Astrocyte of the spinal cord (primary cell): ENCODE measurements at places on chromosomes 13 and 19.

- no peak for DNase-seq
Measured at GRCh38 chr13:80345771-80346510, 5.0 kb upstream of the SPRY2 start.

GRCh38 chr19:19584356-19584755 is 34.1 kb downstream of the PBX4 start:
- no peak for DNase-seq

DNA sequence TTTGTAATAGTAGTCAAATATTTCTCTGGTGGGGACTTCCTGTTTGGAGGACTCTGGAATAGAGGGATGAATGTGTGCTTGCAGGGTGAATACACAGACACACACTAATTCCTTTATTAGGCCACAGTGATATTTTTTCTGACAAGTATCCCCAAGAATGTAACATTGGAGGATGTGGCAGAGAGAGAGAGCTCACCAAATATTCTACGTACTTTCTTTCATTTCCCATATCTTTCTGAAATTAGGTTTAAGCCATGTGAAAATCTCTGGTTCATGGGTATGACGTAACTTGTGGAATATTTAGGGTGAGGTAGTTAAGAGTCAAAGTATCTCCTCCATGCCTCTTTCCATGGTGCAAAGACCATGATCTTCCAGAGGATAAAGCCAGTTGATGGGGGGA is 463.4 kb downstream of the DIAPH3 start:
- peak; percentile 29 for DNase-seq

- DNase-seq = no peak
Measured at GRCh38 chr19:28542394-28543243, 670.3 kb downstream of the UQCRFS1 start.

GRCh38 chr19:11423164-11423790 is 4.2 kb upstream of the RGL3 start:
- no peak for DNase-seq

DNA sequence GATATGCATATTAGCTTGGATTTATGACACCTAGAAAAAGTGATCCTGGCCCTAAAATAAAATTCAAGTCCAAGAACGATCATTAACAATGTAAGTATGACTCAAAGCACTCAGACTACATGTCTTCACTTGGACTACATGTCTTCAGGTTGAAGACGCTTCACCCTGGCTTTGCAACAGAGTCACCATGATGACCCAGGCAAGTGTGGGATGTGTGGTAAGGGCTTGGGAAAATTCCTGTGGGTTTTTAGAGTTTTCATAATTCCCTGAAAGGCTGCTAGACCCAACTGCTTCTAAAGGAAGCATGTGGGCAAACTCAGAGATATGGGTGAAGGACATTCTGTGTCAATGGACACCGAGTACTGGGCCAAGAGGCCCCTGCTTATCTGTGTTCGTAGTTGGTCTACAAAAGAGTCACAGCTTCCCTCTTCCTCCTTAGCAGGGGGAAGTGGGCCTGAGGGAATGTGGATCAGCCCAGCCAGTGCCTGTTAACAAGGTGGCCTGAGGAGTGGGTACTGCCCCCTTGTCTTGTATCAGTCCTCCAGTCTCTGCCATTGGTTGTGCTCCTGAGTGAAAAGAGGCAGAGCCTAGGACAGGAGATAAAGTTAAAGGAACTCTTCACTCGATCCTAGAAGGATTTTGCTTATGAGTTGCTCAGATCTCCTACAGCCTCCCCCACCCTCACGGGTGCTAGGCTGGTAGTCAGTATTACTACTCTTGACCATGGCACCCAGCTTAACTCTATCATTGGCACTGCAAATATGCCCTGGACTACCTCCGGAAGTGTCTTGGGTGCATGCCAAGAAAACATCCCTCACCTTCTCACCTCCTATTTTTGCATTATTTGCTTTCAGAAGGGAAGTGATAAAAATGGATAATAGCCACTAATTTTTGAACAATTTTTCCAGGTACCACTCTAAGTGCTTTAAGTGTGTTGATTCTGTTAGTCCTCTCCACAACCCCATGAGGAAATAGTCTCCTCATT is 406.3 kb downstream of the COG6 start:
- DNase-seq = no peak

DNA sequence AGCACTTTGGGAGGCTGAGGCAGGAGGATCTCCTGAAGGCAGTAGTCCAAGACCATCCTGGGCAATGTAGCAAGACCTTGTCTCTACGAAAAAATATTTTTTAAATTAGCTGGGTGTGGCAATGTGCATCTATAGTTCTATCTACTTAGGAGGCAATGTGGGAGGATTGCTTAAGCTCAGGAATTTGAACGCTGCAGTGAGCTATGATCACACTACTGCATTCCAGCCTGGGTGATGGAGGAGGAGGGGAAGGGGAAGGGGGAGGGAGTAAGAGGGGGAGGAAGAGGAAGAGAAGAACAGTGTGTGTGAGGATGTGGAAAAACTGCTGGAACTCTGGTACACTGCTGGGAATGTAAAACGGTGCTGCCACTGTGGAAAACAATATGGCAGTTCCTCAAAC is 9.2 kb upstream of the CLIP3 start:
- DNase-seq = peak; percentile 43

- DNase-seq = no peak
Measured at GRCh38 chr13:32033744-32034143, 2.2 kb downstream of the FRY start.

DNA sequence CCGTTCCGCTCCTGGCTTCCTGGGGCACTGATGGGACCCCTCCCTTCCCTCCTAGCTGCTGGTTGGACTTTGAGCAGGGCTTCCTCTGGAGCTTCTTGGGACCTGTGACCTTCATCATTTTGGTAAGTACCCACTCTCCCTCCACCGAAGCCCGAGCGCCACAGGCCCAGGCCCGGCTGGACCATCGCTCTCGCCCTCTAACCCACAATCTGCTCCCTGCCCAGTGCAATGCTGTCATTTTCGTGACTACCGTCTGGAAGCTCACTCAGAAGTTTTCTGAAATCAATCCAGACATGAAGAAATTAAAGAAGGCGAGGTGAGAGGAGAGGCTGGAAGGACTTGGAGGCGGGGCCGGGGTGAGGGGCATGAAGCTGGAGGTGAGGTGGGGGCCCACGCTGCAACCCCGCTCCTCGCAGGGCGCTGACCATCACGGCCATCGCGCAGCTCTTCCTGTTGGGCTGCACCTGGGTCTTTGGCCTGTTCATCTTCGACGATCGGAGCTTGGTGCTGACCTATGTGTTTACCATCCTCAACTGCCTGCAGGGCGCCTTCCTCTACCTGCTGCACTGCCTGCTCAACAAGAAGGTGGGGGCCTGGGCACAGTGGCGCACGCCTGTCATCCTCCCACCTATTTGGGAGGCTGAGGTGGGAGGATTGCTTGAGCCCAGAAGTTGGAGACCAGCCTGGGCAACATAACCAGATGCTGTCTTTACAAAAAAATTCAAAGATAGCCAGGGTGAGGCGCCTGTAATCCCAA is 12.3 kb downstream of the DDX39A start:
- no peak for DNase-seq

GRCh38 chr13:75263741-75264407 is 218.1 kb downstream of the TBC1D4 start:
- peak; percentile 72 for DNase-seq

DNA sequence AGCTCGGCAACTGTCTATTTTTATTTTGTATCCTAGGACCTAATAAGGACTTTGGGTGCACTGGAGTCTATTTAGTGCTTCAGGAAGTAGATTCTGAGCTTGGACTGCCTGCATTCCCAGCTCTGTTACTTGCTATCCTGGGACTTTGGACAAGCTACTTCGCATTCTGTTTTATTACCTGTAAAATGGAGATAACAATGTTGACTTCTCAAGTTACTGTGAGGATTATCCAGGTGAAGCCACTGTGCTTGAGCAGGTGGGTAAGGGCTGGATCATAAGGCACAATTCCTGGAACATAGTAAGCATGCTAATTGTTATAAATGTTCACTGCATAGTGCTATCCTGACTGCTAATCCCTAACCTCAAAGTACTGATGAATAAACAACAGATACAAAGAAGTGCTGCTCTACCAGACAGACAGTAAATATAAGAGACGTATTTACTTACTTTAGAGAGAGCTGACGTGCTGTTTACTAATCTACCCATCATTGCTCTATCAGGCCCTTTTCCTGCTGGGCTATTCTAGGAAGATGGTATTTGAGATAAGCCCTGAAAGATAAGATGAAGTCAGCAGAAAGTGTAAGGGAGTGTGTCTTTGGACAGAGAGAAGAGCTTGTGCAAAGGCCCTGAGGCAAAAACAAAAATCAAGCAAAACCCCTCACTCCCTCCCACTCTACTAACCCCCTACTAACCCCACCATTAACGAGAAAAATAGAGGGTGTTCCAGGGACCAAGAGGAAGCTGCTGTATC is 50.8 kb upstream of the FLT1 start:
- DNase-seq = no peak

DNA sequence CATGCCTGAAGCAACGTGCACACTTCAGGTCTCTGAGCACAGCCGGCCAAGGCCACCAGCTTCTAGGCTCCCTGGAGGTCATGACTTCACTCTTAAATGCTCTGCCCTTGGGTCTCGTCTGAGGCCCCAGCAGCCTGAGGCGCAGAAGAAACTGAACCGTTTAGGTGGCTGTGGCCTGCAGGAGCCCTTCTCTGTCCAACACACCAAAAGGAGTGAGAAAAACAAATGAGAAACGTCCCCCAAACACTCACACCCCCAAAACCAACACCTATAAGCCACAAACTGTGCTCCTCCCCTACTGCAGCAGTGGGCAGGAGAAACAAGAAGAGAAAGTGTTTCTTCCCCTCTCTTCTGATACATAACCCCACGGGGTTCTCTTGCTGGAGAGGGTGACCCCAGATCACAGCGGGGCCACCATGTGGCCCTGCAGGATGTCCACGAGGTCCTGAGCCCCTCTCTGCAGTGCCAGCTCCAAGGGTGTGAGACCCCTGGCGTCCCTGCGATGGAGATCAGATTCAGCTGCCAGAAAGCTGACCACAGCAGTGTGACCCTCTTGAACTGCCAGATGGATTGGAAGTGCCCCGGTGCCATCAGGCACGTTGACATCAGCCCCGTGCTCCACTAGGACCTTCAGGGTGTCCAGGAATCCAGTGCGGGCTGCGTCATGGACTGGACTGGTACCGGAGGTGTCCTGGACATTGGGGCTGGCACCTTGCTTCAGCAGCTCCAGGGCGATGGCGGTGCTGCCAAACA is 1.0 kb upstream of the KRI1 start:
- no peak for DNase-seq

DNA sequence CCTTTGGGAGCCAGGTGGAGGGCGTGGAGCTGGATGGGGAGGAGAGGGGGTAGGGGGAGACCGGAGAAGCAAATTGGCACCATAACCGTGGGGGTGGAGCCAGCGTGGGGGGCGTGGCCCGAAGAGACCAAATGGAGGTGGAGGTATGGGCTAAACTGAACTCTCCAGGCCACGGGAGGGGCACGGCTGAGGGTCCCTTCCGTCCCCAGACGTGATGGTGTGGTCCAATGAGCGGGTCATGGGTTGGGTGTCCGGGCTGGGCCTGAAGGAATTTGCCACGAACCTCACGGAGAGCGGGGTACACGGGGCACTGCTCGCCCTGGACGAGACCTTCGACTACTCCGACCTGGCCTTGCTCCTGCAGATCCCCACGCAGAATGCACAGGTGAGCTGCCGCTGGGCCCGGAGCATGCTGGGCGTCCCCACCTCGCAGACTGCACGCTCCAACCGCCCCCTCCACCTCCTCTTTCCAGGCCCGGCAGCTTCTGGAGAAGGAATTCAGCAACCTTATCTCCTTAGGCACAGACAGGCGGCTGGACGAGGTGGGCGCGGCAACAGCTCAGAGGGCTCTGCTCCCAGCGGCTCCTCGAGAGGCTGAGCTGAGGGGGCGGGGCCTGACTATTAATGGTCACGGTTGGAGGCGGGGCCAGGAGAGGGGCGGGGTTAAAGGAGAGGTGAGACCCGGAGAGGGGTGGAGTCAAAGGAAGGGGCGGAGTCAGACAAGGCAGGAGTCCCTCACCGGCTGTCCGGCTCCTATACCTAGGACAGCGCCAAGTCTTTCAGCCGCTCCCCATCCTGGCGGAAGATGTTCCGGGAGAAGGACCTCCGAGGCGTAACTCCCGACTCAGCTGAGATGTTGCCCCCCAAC is 6.2 kb downstream of the HRC start:
- DNase-seq = peak; percentile 89

- DNase-seq = no peak
Measured at GRCh38 chr13:48630291-48630690, 23.4 kb upstream of the CYSLTR2 start.

DNA sequence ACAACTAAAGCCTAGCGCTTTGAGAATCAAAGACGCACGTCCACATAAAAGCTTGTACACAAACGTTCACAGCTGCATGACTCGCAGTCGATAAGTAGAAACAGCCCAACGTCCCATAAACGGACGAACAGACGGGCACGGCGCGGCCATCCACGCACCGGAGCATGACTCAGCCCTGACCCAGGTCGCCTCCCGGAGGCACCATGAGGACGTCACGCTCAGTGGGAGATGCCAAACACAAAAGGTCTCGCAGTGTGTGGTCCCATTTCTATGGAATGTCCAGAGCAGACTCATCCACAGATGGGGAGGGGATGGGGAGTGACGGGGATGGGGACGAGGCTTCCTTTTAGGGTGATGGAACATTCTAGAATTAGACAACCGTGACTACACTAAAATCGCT is 9.4 kb downstream of the POLRMT start:
- peak; percentile 99 for DNase-seq

GRCh38 chr13:93925990-93926389 is 553.5 kb downstream of the DCT start:
- no peak for DNase-seq

- DNase-seq = peak; percentile 7
Measured at GRCh38 chr13:90375851-90376250, 971.6 kb upstream of the MIR17HG start.

GRCh38 chr13:35814605-35815011 is 316.6 kb downstream of the DCLK1 start:
- no peak for DNase-seq

DNA sequence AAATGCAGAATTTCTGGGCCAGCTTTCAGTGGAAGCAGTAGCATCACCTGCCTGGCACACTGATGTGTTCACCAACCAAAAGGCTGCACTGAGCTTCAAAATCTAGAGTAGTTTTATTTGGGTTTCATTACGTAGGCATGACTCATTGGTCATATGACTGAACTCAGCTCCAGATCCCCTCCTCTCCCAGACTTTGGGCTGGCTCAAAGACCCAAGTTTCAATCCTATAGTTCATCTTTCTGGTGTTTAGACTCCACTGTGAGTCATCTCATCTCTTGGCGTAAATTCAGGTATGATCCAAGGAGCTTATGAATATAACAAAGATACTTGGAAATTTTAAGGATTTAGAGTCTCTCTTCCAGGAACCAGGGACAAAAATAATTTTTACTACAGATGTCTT is 17.7 kb downstream of the ZMYM5 start:
- peak; percentile 97 for DNase-seq

- DNase-seq = peak; percentile 66
Measured at GRCh38 chr13:78632996-78633395, 26.0 kb downstream of the OBI1 start.

- no peak for DNase-seq
Measured at GRCh38 chr13:98201984-98202383, 24.9 kb upstream of the RNF113B start.

GRCh38 chr19:42501733-42502132 is 26.5 kb downstream of the CEACAM1 start:
- DNase-seq = no peak
